NCI-H774 (cell line): ENCODE measurements at places on chromosomes 4 and X.

- DNase-seq, result no peak
These were observed 82.2 kb upstream of the SCOC start for GRCh38 chr4:140291259-140291658.

GRCh38 chr4:162847945-162848549 is 318.6 kb downstream of the NAF1 start:
- no peak for DNase-seq

- DNase-seq, result no peak
These were observed 298.0 kb upstream of the TET2 start for GRCh38 chr4:104848597-104849225.

- no peak for DNase-seq
These were observed 110.8 kb upstream of the ATP8A1 start for GRCh38 chr4:42767669-42768068.

GRCh38 chr4:47852136-47852535 is 14.3 kb upstream of the CORIN start:
- DNase-seq, result no peak

DNA sequence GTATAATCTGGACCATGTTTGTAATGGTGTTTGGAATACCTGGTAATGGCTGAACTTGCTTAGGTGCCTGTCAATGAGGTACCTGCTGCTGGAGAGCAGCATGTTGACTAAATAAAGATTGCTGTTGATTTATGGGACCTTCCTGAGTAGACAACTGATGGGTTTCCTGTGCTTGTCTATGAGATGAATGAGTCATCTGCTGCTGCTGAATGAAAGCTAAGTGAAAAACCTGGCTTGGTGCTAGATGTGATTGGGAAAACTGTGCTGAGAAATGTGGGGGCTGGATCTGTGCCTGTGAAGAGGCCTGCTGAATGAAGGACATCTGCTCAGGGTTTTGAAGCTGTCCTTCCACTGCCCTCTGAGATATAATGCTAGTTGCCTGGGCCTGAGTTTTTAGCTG is 69.6 kb downstream of the WNK3 start:
- no peak for DNase-seq

DNA sequence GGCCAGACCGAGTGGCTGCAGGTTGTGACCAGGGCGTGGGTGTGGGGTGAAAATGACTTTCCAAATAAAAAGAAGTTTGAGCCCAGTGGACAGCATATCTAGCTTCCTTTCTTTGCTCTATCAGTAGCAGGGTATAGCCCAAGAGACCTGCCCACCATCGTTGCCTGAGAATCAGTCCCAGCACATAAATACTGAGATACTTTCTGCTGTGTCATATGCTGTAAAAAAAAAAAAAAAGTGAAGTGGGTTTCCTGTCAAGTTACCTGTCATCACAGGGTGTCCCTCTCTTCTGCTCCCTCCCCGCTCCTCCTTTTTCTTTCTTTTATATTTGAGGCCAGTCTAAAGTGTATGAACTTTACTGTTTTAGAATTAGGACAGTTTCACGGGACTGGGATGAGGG is 330.3 kb upstream of the BOD1L1 start:
- DNase-seq, result no peak

DNA sequence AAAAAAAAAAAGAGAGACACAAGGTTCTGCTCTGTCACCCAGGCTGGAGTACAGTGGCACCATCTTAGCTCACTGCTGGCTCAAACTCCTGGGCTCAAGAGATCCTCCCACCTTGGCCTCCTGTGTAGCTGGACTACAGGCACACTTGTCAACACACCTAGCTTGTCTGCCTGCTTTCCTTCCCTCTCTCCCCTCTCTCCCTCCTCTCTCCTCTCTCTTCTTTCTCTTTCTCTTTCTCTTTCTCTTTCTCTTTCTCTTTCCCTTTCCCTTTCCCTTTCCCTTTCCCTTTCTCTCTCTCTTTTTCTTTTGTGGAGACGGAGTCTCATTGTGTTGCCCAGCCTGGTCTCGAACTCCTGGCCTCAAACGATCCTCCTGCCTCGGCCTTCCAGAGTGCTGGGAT is 132.1 kb downstream of the DIPK2B start:
- no peak for DNase-seq
